Small intestine (tissue), 16 donors: ENCODE measurements at places on chromosomes 4 and X.
A peak's percentile ranks its signal among the peaks of the same experiment; 100 is the strongest.

- no peak for DNase-seq
These were observed 41.1 kb upstream of the ACSL4 start for GRCh38 chrX:109774136-109774535.

GRCh38 chr4:88870428-88870827, 172.8 kb upstream of the NAP1L5 start:
- DNase-seq = no peak

GRCh38 chrX:141405486-141405852, 163.2 kb upstream of the SPANXC start:
- DNase-seq = no peak

DNA sequence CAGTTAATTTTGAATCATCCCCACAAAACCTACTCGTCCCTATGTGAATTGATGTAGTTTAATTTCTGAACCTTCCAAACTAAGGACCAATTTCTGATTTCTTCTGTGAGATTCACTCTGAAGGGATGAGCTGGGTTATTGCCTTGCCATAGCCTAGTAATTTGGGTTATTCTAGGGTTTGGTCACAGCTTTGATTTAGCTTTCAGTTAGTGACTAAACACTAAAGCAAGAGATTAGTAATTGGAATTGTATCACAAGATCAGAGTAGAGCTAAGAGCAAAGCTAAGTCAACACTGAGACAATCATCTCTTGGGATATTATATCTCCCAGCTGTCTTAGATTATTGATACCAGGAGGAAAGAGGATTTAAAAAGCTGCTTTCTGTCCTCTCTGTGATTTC, 588.0 kb downstream of the CCSER1 start:
- DNase-seq = no peak

GRCh38 chrX:64894454-64895038, 81.7 kb downstream of the ZC4H2 start:
- peak; percentile 51 for DNase-seq

DNA sequence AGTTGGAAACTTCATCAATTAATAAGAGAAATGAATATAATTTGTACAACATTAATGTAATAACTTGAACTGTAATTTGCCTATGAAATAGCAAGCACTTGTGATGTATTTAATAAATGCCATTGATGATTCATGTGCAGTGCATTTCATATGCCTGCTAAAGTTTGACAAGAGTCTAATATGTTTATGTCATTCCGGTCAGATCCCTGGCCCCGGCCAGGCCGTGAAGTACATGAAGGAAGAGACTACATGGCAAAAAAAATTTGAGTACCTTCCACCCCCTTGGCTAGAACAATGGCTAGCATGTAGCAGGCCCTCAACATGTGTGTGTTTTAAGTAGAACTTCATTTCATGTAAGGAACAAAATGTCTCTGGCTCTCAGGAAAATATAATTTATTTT, 161.3 kb downstream of the ATP10D start:
- DNase-seq = no peak

GRCh38 chr4:183328832-183329231, 6.6 kb upstream of the CLDN24 start:
- DNase-seq = no peak

- DNase-seq = peak; percentile 78
These were observed 32.0 kb upstream of the CLDN24 start for GRCh38 chr4:183354219-183354618.

DNA sequence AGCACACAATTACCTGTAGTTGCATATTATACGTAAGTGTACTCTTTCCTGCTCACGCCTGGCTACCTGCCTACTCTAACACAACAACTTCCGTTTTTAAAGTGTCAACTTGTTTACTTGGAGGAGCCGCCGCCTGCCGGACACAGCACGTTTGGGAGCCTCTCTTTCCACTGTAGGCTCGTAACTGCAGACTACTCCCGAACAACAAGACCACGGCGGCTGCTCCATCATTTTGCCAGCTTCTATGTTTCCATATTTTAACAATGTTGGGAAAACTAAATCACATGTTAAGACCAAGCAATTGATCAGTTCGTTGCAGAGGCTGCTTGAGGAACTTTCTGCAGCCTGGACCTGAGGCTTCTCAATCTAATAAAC, 841 bp downstream of the MTNR1A start:
- peak; percentile 50 for DNase-seq

- DNase-seq = no peak
These were observed 11.7 kb downstream of the TLR7 start for GRCh38 chrX:12878536-12878935.

- DNase-seq = no peak
These were observed 14.2 kb downstream of the ATP5ME start for GRCh38 chr4:659851-660250.

- DNase-seq = no peak
These were observed 32.0 kb upstream of the MGST2 start for GRCh38 chr4:139633661-139634060.

- no peak for DNase-seq
These were observed 15.6 kb downstream of the OPHN1 start for GRCh38 chrX:68417651-68418050.

GRCh38 chr4:182384631-182385091, 141.5 kb downstream of the TENM3 start:
- DNase-seq = no peak

DNA sequence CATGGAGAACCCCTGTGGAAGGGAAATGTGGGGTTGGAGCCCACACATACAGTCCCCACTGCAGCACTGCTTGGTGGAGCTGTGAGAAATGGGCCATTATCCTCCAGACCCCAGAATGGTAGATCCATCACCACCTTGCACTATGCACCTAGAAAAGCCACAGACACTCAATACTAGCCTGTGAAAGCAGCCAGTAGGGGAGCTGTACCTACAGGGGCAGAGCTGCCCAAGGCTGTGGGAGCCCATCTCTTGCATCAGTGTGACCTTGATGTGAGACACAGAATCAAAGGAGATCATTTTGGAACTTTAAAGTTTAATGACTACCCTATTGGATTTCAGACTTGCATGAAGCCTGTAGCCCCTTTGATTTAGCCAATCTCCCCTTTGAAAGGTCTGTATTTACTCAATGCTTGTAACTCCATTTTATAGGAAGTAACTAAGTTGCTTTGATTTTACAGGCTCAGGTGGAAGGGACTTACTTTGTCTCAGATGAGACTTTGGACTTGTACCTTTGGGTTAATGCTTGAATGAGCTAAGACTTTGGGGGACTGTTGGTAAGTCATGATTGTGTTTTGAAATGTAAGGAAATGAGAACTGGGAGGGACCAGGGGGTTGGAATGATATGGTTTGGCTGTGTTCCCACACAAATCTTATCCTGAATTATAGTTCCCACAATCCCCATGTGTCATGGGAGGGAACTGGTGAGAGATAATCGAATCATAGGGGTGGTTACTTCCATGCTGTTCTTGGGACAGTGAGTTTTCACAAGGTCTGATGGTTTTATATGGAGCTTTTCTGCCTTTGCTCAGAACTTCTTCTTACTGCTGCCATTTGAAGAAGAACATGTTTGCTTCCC, 352.6 kb downstream of the INPP4B start:
- peak; percentile 39 for DNase-seq

GRCh38 chrX:133444196-133444595, 28.9 kb upstream of the GPC4 start:
- DNase-seq = no peak

- peak; percentile 3 for DNase-seq
These were observed at the start of gene SLITRK4 for GRCh38 chrX:143635915-143636314. Gene SLITRK4, minus strand, starts transcription at chrX:143636101. Its CDS starts 4,993 bp downstream, at chrX:143631108.

DNA sequence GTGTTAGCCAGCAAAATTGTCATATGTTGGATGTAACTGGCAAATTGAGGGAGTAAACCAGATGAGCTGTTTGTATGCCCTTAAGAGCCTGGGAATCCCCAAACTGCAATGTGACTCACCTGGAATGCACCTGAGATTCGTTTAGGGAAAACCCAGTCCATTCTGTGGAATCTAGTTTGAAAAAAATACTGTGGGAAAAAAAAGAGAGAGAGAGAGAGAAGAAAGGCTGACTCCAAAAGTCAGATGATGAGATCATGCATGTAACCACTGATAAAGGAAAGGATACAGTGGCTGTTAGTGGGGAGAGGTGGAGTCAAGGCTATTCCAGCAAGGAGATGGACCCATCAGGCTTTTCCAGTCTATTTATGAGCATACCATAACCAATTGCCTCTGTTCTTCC, 48.5 kb downstream of the SLC9A7 start:
- no peak for DNase-seq

DNA sequence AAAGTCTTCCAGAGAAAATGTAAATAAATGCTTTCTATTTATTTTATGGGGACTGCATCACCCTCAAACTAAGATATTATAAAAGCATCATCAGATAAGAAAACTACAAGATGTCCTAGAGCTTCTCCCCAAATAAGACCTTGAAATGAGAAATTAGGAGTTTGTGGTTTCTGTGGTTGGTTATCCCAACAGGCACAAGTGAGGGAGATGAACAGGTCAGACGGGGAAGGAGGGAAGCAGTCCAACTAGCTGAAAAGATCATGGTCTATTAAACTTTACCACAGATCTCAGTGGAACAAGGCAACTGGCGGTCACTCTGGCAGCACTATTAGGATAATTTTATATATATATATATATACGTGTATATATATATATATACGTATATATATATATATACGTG, 319.3 kb upstream of the GRID2 start:
- DNase-seq = no peak

GRCh38 chrX:65679071-65679540, 11.7 kb downstream of the MSN start:
- DNase-seq = no peak

DNA sequence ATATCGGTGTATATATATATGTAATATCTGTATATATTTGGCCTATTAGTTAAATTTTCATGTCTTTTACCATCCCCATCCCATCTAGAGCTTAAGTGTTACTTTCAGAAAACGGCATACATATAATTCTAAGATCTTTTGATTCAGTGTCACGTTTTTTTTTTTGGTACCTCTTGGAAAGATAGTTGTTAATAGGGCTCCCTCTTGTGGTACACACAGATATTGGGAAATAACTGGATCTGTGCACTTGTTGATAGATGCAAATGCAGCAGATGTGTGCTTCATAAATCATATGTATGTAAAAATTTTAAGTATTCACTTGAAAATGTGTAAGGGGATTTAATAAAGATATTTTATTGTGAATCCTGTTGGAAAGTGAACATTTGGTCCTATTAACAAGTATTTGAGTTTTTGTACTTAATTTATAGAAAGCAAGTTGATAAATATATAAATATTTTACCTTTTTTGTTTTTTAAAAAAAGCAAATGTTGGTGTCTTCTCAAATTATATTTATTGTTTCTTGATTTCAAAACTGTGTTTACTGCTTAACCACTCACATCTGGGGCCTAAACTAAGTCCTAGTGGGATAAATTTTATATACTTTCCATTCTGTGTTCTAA, 74.7 kb downstream of the PAQR3 start:
- peak; percentile 80 for DNase-seq

DNA sequence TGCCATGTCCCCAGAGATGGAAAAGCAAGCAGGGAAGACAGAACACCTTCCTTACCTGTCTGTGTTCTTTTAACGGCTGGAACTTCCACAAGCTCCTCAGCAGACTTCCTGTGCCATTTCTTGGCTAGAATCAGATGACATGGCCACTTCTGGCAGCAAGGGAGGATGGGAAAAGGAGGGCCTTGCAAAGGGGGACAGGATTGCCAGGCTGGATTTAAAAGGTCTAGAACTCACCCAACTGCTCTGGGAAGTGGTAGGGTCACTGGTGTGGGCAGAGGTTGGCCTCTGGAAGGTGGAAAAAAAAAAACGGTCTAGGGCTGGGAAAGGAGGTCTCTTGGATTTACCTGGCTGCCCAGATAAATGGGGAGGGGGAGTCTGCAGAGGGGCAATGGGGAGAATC, 1.6 kb upstream of the USP11 start:
- no peak for DNase-seq

- DNase-seq = no peak
These were observed 133.4 kb upstream of the SMAD1 start for GRCh38 chr4:145348291-145348690.

DNA sequence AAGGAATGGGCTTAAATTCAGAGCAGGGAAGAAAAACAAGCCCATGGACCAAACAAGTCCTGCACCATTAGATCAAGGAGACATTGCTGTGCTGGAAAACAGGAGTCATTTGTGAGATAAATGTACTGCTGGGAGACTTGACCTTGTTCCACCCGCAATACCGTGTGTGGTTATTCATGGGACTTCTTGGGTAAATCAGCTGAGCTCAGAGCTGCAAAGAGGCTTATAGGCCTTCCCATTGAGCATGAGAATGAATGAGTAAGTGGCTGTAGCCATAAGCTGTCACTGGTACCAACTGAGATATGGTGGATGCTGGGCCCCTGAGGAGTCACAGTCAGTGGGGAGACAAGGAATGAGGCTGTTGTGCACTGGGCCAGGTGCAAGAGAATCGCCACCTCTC, 2.3 kb upstream of the CYTL1 start:
- no peak for DNase-seq

- DNase-seq = no peak
These were observed 28.9 kb upstream of the APELA start for GRCh38 chr4:164847967-164848649.

GRCh38 chrX:69085151-69085550, 80.1 kb downstream of the PJA1 start:
- DNase-seq = no peak

- no peak for DNase-seq
These were observed 180.8 kb downstream of the FRMPD4 start for GRCh38 chrX:12319003-12319519.

DNA sequence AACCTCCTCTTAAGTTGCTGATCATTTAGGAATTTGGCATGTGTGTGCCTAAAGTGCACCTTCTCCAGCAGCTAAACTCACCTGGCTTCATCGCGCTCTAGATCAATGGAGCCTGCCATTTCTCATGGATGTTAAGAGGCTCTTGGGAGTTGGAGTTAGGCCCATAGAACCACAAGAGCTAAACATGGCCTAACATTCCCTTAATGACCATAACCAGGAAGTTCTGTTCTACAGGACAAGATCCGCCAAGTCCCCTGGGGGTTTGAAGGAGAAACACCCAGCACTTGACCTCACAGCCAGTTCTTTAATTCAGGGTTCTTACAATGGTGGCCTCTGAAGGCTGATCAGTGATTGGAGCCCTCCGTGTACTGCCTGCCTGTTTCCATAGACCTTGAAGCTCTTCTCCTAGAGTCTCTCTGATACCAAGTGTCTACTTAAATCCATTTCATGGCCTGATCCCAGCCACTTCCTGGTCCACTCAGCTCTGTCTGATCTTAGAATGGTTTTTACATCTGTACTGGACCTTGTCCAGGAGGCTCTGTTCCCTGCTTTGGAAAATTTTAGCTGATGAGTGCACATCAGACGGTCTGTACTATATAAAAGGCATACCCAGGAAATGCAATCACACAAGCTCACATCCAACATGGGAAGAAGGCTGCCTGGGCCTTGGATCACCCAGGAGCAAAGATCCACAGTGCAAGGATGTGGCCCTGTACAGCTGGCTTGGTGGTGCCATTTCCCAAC, 45.1 kb downstream of the RPS3A start:
- DNase-seq = no peak

DNA sequence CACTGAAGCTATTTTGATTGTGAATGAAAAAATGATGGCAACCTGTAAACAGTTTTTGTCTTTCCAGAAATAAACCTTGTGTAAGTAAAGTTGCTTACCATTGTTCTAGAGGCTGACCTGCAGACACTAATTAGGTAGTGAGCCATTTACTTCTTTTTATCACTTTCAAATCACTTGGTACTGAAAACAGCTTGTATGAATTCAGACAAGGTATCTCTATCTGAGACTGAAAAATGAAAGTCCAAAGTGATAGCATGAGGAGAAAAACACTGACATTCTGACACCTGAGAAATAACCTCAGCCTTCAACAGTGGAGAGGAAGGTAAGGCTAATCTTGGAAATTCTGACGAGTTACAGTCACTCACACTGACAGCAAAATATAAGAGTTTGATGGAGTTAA, 238.8 kb downstream of the GPC3 start:
- no peak for DNase-seq
